Fibroblast of gingiva (primary cell): ENCODE measurements at places on chromosomes 11 and 22.

- DNase-seq: no peak
These were observed 534.4 kb downstream of the MN1 start for GRCh38 chr22:27267145-27267544.

GRCh38 chr11:62491571-62492329, 54.9 kb downstream of the AHNAK start:
- no peak for DNase-seq

GRCh38 chr11:63862923-63863322, 24.0 kb downstream of the MARK2 start:
- DNase-seq: no peak

DNA sequence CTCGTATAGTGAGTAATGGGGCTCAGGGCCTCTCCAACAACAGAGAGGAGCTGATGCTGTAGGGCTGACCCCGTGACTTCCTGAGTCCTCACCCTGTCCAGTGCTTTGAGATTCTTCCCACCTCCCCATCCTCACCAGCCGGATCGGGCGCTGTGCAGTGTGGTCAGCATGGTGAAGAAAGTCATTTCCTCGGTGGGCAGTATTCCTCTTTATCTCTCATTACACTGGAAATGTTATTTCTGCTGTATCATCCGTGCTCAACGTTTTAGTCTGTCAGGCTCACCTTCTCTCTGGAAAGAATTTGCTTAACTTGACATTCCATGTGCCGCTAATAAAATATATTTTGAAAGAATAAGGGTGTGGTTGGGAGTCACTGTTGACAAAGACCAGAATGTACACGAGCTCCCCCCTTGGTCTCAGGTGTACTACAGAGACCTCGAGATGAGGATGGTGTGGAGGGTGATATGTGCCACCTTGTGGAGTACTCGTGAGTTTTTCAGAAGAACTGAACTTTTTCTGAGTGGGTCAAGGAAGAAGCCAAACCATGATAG, 25.7 kb upstream of the SCGB1A1 start:
- no peak for DNase-seq
